NCI-H1105 (cell line): ENCODE measurements at places on chromosomes 1 and 21.

DNA sequence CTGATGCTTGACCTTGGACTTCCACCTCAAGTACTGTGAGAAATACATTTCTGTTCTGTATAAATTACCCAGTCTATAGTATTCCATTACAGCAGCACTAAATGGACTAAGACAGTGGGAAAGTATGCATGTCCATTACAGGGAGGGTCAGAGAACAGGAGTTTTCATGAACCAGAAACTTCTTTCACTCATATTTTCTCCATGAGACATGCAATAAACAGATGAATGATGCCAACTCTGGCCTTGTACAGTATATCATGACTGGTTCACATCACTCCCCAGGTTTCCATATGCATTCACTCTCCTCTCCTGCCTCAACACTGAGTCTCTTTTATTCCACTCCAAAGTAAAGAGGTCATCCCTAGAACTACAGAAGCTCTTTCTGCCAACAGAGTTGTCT, 4.5 kb upstream of the IFI16 start:
- no peak for DNase-seq

DNA sequence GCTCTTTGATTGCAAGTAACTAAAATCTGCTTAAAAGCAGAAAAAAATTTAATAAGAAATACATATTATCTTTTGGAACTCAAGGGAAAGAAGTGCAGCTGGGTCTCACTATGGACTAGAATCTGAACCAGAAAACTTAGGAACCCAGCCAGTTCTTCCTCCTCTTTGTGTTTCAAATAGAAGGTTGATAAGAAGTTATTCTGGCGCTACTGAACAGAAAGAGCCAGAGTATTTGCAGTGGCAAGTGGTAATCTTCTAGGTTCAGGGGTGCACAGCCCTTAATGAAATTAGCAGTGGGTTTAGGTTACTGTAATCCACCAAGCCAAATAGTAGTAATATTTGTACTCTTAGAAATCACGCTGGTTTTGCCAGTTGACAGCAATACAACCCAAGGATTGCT, 28.5 kb downstream of the BTBD8 start:
- DNase-seq, result no peak

GRCh38 chr1:22782406-22782805, 71.8 kb downstream of the EPHB2 start:
- DNase-seq, result no peak

- no peak for DNase-seq
These were observed 162.3 kb upstream of the ADAMTS5 start for GRCh38 chr21:27129215-27129614.

DNA sequence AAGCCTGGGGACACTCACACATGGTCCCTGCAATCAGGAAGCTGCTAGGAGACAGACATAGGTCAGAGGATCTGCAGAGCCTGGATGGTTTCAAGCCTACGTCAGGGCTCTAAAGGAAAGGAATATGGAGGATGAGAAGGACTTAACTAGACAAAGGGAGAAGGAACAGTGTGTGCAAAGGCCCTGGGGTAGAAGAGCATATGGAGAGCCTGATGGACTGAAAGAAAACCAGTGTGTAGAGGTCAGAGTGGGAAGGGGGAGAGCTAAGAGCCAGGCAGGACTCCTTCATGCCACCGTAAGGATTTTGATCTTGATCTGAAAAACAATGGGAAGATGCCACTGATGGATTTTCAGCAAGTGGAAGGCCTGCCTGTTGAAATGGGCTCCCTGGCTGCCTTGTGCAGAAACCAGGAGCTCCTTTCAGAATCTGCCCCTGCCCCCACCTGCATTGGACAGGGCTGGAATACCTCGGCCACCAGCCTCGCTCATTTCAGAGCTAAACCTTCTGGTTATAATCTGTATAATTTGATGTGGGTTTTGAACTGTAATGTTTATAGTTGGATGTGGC, 8.6 kb downstream of the FHAD1 start:
- DNase-seq, result no peak

DNA sequence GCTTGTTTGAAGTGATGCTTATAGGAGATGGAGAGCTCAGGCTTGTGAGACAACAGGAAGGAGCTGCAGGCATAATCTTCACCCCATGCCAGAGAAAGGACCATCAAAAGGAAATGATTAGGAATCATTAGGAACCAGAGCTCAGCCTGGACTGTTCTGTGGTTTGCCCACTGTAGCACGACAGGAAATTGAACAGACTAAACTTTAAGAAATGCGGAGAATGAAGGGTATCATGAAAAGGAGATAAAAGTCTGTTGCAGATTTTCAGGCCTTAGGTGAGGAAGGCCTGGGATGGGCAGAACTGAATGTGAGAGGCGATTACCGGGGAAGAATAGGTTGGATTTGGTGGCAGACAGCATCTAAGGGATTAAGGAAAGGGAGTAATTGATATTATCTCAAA, 292.0 kb upstream of the PLXNA2 start:
- no peak for DNase-seq

- DNase-seq, result no peak
These were observed 2.4 kb upstream of the PDXK start for GRCh38 chr21:43716376-43717165.

DNA sequence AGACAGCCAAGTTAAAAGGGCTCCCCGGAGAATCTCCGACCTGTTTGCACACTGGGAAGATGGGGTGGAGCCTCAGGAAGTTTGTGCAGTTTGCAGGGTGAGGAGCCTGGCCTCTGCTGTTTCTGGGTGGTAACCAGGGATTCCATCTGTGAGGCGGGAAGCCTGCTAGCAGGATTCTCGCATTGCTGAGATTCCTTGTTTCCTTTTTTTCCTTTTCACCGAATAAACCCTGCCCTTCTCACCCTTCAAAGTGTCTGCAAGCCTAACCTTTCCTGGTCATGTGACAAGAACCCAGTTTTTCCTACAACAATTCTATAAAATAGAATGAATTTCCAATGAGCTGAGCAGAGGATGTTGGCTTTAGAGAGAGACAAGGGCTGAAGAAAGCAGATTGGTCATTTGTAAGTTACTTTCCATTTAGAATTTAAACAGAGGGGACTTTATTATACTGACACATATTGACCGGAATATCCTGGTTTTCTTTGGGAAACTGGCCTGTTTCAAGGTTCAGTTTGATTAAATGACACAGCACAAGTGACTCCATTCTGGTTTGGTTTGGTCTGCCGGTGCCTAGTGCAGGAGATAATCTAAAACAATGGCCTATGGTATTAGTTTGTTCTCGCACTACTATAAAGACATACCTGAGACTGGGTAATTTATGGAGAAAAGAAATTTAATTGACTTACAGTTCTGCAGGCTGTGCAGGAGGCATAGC, 48.7 kb upstream of the DNAH14 start:
- DNase-seq, result no peak

DNA sequence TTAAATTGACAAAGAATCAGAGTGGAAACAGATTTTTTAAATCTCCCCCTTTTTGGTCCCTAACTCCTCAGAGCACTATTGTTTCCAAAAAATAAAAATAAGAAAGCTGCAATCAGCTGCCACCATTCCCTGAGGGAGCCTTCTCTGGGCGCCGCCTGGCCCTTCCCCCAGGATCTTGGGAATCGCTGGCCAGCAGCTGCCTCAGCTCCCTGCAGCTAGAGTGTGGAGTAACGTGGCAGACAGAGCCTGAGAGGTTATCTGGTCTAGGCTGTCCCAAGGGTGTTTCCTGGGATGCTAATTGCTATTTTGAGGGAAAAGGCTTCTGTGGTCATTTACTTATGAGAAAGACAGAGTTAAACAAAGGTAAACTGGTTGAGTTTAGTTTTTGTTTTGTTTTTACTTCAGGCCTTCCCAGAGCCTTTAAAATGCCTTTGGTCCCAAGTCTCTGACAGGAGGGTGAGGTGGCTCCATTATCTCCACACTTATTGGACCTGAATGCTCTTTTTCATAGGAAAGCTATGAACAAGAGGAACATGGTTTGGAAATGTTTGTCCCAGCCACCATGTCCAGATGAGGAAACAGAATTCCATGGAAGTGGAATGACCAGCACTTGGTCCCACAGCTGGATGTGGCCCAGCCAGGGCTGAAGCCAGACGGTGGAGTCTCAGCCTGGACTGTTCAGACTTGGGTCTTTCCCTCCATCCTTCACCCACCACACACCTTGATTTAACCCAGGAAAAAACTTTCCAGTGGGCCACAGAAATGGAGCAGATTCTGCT, 14.1 kb upstream of the KIAA1614 start:
- DNase-seq, result no peak

GRCh38 chr1:46134660-46135331, 2.4 kb upstream of the PIK3R3 start:
- DNase-seq, result peak; percentile 77

DNA sequence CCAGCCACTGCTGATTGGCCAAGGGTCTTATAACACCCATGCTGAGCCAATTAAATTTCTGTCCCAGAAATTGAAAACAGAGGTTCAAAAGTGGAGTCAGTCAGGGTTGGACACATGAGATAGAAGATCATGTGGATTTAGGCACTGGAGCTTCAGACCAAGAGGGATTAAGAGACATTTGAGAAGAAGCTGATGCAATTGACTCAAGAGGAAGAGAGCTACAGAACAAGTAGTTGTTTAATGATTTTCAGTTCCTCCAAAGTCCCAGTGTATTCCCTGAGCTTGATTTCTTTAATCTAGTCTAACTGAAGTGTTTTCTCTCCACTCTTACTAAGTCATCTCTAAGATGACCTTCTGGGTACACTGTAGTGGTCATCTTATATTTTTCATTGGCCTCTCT, 227.1 kb downstream of the DUSP10 start:
- no peak for DNase-seq

DNA sequence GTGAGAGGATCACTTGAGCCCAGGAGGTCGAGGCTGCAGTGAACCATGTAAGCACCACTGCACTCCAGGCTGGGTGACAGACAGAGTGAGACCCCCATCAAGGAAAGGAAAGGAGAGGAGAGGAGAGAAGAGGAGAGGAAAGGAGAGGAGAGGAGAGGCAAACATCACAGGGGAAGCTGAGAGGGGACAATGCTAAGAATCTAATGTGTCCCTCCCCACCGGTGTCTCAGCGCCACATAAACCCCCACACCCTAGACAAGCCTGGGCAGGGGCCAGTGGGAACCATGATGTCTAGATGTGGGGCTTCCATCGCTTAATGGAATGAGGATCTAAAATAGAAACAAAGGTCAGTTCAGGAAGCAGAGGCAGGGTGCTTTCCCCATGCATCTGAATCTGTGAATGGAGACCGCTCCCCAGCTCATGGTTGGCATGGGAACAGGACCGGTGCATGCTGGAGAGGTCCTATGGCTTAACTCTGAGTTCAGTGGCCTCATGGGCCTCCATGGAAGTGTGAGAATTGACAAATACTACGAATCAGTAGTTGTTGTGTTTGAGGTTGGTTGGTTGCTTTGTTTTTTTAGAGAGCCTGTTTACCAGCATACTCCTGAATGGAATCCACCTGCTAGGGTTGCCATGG, 16.3 kb upstream of the LAPTM5 start:
- no peak for DNase-seq

DNA sequence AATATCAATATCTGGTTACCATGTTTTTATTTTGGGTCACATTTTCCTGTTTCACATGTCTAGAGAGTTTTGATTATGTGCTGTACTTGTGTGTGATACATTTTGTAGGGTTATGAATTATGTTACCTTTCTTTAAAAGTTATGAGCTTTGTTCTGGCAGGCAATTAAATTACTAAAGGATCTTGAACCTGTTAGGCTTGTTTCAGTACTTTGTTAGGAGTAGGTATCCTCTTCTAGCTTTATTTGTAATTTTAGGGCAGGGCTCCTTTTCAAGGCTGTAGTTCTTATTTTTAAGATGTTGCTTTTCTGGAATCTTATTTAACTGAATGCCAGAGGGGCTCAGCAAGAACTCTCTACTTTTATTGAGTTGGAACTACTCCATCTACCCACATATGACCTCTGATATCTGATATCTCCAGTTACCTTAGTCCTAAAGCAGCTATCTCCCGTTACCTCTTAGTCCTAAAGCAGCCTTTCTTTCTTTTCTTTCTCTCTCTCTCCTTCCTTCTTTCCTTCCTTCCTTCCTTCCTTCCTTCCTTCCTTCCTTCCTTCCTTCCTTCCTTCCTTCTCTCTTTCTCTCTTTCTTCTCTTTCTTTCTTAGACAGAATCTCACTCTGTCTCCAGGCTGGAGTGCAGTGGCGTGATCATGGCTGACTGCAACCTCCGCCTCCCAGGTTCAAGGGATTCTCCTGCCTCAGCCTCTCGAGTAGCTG, 23.8 kb downstream of the KCTD3 start:
- no peak for DNase-seq

GRCh38 chr1:93672069-93672468, 9.6 kb downstream of the BCAR3 start:
- no peak for DNase-seq

GRCh38 chr1:43395523-43395922, 5.8 kb downstream of the SZT2 start:
- DNase-seq, result no peak
